ENCODE measurements at places on chromosomes 6 and 20.

DNA sequence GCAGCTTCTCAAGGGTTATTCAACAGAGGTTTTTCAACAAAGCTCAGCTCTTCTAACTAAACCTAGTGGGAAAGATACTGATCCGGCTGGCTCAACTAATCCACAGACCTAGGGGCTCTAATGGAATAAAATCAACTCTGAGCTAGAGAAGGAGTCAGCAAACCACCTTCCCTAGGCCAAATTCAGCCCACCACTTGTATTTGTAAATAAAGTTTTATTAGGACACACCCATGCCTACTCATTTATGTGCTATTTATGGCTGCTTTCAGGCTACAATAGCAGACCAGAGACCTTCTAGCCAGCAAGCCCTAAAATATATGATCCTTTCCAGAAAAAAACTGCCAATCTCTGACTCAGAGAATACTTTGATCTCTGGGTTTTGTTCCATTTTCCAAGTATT lies 6.0 kb upstream of the RAB22A start:
- no peak for DNase-seq

DNA sequence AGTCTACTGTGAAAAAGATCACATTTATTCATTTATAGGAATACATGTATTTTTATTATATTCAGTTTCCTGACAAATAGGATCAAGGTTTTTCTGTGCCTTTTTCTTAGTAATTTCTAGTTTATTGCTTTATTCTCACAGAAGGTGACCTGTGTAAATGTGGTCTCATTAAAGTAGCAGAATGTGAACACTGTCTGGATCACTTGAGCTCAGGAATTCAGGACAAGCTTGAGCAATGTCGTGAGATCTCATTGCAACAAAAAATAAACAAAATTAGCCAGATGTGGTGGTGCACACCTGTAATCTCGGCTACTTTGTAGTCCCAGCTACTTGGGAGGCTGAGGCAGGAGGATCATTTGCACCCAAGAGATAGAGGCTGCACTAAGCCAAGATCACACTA lies 516.7 kb downstream of the CDKAL1 start:
- no peak for DNase-seq

DNA sequence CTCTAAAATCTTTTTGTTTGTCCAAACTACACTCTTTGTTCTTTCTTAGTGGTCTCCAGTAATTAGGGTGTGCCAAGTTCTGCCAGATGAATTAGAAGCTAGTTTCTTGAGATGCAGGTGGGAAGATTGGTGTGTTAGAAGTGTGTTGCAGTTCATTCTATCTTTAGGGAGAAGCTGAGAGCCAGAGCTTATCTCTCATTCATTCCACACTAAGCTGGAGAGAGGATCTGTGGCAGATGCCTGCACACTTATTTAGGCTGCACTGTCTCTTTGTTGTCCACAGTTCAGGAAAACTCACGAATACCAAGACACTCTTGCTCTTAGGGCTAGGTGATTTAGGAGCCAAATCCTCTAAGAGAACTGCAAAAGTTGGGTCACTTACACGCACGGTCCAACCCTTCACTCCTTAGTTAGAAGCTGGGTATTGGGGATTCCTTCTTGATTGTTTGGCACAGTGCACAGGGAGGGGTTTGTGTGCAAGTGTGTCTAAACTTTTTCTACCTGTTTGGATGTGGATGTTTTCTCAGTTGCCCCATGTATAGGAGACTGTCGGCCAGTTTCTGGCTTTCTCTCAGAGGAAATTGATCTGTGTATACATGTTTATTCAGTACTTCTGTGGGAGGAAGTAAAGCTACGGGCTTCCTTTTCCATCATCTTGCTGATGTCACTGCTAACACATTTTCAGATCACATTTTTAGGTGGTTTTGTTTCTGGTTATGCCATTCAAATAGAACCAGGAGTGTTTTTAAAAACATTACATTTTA lies 49.5 kb downstream of the SMAP1 start:
- DNase-seq = no peak

GRCh38 chr6:15399641-15400470 lies 154.0 kb downstream of the JARID2 start:
- peak; percentile 94 for DNase-seq

GRCh38 chr6:112665815-112666214 lies 318.7 kb downstream of the RFPL4B start:
- DNase-seq = peak; percentile 5

DNA sequence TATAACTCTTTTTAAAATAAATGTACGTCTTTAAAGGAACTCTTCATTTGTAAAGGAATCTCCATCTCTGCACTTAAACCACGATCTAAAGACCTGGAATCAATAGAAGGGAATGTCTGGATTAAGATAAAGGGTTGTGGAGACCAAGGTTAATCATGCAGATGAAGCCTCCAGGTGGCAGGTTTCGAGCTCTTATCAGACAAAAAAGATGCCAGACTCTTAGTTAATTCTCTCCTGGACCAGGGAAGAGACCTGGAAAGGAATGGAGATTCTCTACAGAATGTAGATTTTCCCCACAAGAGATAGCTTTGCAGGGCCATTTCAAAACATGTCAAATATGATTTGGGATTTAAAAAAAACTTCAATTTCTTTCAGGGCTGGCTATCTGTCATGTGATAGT lies 71.5 kb upstream of the SSTR4 start:
- DNase-seq = no peak

Data from tongue (tissue), 3 donors.